Activated naive CD4-positive, alpha-beta T cell treated with Interleukin-2 at 50 U/mL for 16 hours (primary cell): ENCODE measurements at places on chromosomes 11 and 22.

- no peak for DNase-seq
These were observed 6.2 kb downstream of the PICALM start for GRCh38 chr11:86062719-86063118.

- no peak for DNase-seq
These were observed 24.1 kb upstream of the LRRC55 start for GRCh38 chr11:57157624-57158023.

- no peak for DNase-seq
These were observed 2.1 kb upstream of the OAF start for GRCh38 chr11:120208777-120209176.

- DNase-seq: no peak
These were observed 26.0 kb downstream of the TENM4 start for GRCh38 chr11:79414644-79415317.

DNA sequence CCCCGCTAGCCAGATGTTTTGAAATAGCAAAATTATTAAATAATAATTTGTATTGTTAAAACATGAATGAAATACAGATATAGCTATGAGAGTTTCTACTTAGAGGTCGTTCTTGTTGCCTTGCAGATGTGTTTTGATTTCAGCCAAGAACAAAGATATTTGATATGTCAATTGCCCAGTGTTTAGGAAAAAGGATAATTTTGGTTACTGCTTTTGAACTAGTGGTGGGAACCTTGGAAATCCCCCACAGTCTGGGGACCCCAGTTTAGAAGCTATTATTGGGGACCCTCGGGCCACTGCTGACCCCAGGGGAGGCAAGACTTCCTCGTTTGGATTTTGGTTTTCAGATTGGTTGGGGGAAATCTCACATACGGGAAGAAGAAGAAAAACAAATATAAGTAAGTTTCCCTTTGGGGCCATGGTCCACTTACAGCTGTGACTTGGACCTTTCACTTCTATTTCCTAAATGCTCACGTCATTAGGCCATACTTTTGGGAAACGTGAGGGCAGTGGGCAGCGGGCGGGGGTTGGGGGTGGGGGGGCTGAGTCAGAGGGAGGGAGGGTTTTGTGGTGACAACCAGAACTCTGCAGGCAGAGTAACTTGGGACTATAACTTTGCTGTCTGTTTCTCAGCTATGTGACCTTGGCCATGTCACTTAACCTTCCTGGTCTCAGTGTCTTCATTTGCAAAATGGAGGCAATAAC is 37.0 kb downstream of the LDLRAD3 start:
- DNase-seq: no peak

DNA sequence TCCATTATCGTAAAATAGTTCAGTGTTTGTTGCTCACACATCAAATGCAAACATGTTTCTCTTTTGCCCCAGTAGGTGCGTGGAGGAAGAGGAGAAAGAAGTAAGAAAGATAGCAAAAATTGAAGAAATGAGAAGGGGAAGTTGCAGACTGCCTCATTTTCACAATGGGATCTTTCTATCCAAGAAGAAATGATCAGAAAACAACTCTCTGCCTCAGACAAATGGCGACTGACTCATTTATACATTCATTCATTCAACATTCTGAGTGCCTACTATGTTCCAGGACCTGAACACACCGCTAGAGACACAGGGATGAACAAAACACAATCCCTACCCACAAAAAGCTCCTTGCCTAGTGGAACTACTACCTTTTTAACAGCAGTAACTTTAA is 367 bp downstream of the HPS5 start:
- no peak for DNase-seq

GRCh38 chr11:10674911-10675440 is 18.6 kb downstream of the IRAG1 start:
- DNase-seq: no peak

GRCh38 chr22:39524089-39524752 is 3.9 kb downstream of the ATF4 start:
- DNase-seq: no peak

GRCh38 chr11:91947215-91947820 is 277.3 kb upstream of the FAT3 start:
- no peak for DNase-seq

GRCh38 chr11:13183094-13183825 is 94.3 kb upstream of the BMAL1 start:
- DNase-seq: no peak

- no peak for DNase-seq
These were observed 604 bp upstream of the POLR3H start for GRCh38 chr22:41544671-41545476.

- no peak for DNase-seq
These were observed 6.3 kb upstream of the SEZ6L start for GRCh38 chr22:26162926-26163325.

GRCh38 chr11:11370255-11370961 is 17.4 kb upstream of the CSNK2A3 start:
- no peak for DNase-seq

DNA sequence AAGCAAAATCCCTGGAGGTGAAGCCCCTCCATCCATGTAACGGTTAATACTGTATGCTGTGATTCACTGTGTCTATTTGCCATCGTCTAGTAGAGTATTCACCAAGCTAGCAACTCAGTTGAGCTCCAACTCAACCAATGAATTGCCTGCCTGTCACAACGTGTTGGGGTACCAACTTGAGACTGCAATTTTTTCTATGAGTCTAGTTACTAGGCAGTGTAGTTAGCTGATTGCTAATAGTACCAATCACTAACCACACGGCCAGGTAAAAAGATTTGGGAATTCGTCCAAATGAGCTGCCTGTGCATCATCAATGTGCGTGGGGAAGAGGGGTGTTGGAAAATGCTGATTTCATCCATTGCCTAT is 1.0 kb upstream of the BTG4 start:
- DNase-seq: no peak

- no peak for DNase-seq
These were observed 29.5 kb downstream of the TMEM123 start for GRCh38 chr11:102422817-102423712.

DNA sequence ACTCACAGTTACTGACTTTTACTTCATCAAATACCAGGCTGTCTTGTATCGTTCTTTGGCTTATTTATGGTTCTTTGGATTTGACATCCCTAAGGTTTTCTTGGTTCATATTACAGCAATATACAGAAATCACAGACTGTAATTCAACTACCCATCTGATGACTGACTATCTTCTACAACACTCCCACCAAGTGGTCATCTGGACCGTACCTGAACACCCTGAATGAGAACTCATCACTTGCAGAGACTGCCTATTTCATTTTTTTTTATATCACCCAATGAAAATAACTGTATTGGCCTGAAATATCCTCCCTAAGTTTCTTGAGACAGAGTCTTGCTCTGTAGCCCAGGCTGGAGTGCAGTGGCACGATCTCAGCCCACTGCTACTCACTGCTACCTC is 9.5 kb upstream of the UPB1 start:
- DNase-seq: no peak
